Daoy (cell line): ENCODE measurements at places on chromosomes 13 and 19. TPM values are rescaled to one million over a fixed set of nuclear protein-coding genes. Genes with fewer than 3 reads are reported as not detected.

GRCh38 chr13:83943530-83944279 lies 61.4 kb upstream of the SLITRK1 start:
- DNase-seq: no peak

GRCh38 chr19:18173572-18174288 lies at the start of gene IFI30:
Gene IFI30, plus strand, starts transcription at chr19:18173813. Its CDS starts 29 bp downstream, at chr19:18173842.
- peak; percentile 63 for DNase-seq

DNA sequence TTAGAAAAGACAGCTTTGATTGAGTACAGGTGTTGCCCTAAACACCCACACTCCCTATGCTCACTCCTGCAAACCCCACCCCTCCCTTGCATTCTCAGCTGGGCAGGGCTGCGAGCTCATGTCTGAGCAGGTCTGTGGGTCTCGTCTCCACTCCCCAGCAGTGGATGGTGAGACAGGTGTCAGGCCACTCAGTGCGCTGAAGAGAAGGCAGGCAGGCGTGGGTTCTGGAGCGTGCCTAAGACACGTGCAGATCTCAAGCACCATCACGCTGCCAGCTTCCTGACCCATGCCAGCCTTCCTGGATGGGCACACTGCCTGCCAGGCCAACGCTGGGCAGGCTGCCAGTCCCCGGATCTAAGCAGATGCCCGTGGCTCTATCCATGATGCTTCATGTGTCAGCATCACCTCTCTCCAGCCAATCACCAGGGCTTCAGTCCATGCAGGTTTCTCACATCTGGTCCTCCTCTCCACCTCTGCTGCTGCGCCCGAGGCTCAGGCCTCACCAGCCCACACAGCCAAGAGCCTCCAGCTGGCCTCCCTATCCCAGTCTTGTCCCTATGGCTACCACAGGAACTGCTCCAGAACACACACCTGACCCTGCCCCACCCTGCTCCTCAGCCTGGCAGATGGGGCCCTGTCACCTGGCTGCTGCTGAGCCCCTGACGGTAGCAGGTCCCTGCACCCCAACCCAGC lies 42.6 kb downstream of the EPS15L1 start:
- no peak for DNase-seq

- DNase-seq: no peak
Measured at GRCh38 chr13:47680748-47681147, 320.3 kb downstream of the SUCLA2 start.

DNA sequence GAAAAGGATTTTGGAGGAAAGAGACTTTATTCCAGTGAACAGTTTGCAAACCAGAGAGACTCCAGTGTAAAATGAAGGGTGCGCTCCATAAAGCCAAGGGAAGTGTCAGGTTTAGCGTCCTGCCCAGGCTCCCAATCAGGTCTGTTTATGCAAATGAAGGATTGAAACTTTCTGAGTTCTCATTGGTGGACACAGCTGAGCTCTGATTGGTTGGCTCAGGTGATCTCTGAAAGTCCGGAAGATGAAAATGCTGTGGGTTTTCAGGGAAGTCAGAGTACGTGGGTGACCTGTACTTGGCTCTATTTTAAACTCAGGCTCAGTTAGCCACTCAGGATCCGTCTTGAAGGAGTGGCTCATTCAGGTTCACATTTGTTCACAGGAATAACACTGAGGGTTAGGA lies 28.7 kb upstream of the CD33 start:
- DNase-seq: no peak

- DNase-seq: peak; percentile 97
Measured at GRCh38 chr19:51742789-51743188, 8.9 kb downstream of the FPR1 start.

DNA sequence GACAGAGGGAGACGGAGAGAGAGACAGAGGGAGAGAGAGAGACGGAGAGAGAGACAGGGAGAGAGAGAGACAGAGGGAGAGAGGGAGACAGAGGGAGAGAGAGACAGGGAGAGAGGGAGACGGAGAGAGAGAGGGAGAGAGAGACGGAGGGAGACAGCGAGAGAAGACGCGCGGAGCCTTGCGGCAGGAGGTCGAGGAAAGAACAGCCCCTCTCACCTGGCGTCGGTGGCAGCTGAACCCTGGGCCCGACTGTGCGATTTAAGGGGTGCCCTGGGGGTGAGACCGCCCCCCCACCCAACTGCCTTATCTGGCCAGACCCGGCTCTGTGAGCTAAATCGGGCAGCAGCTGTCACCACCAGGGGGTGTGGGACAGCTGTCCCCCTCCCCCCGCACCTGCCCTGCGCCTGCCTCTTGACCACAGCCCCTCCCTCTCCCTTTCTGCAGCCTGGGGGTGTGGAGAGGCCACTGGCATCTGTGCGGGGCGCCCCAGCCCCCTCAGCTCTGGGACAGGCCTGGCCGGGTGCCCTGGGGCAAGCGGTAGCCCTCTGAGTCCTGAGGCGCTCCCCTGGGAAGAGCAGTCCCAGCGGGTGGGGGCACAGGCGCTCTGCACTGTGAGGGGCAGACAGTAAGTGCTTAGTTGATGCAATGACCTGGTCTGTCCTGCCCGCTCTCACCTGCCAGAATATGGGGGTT lies 10.8 kb downstream of the JOSD2 start:
- no peak for DNase-seq

- DNase-seq: no peak
Measured at GRCh38 chr19:19204181-19204580, 967 bp upstream of the NR2C2AP start.

- DNase-seq: peak; percentile 82
Measured at GRCh38 chr19:18023622-18024251, 15.8 kb downstream of the ARRDC2 start.

GRCh38 chr19:56217039-56217949 lies 15.2 kb downstream of the ZSCAN5C start:
- DNase-seq: peak; percentile 38

DNA sequence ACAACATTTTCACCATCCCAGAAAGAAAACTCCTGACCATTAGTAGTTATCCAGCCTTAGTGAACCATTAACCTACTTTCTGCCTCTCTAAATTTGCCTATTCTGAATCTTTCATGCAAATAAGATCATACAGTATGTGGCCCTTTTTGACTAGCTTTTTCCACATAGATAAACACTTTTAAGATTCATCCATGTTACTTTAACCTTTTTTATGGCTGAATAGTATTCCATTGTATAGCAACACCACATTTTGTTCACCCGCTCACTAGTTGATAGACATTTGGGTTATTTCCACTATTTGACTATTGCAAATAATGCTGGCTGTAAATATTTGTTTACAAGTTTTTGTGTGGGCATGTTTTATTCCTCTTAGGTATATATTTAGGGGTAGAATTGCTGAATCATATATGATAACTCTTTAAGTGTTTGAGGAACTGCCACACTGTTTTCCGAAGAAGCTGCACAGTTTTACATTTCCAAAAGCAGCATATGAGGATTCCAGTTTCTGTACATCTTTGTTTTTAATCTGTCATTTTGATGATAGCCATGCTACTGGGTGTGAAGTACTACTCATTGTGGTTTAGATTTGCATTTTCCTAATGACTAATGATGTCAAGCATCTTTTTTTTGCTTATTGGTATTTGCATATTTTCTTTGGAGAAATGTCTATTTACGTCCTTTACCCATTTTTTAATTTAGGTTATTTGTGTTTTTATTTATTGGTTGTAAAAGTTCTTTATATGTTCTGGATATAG lies 17.1 kb downstream of the COG6 start:
- no peak for DNase-seq

DNA sequence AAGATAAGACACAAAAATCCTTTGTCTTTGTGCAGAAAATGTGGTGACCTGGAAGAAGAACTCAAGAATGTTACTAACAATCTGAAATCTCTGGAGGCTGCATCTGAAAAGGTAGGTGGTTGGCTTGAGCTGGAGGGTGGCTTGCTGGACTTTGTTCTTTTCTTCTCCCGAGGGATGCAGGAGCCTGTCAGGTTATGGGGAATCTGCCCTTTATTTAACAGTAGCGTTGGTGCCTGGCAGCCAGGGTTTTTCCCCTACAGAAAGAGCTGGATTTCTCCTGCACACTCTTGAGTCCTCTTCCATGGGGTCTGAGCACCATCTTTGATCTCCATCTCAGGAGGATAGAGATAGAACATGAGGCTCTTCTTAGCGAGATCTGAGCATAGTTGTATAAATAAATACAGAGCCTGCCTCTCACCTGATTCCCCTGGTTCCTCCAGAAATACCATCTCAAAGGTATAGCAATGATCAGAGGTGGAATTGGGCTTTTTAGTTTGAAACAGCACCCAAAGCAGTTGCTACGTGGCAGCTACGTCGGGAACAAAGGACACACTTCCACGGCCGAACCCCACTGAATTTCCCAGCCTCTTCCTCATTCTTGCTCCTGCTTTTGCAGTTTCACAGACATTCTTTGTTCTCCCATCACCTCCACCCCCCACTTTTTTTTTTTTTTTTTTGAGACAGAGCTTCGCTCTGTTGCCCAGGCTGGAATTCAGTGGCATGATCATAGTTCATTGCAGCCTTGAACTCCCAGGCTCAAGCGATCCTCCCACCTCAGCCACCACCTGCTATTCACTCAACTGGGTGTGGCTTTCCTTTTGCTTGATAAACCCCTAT lies 12.9 kb downstream of the TPM4 start:
- DNase-seq: no peak

DNA sequence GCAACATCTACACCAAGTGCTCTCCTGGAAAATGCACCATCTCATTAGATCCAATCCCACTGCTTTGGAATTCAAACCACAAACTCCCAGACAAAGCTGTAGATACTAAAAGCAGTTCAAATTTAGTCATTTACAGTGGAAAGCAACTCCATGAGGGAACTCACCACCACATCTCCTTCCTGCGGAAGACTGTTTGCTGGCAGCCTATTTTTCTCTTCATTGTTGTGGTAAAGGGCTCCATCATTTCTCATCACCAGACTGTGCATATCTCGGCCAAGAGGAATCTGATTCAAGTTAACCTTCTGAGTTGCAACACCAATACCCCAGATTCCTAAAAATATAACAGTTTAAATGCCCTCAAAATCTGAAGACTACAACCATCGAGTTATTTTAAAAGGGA lies 8.4 kb downstream of the SPRYD7 start:
- no peak for DNase-seq

DNA sequence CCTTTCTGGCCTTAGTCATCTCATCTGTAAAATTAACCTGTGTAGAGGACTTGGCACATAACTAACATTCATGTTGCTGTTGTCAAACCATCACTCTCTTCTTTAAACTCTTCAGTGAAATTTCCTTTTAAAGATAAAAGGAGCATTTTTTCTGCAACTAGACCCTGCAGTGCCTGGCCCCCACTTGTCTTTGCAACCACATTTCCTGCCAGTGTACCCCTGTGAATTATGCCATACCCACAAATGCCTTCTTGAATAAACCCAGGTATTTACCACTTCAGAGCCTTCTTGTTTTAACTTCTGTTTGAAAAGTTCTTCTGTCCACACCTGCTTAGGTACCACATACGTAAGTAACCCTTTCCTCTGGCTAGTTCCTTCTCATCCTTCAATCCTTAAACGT lies 118.8 kb downstream of the CDK8 start:
- DNase-seq: no peak

DNA sequence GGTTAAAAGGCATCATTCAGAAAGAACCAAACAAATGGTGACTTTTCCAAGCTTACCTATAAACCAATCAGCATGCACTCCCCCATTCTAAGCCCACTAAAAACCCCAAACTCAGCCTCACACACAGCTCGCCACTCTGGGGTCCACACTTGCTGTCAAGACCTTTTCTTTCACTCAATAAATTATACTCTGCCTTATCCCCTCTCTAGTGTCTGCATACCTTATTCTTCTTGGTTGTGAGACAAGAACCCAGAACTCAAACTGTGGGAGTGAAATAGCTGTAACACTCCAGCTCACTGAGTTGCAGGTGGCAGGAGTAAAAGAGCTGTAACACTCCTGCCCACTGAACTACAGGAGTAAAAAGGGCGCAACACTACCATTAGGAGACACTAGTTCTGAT lies 559.0 kb downstream of the TBC1D4 start:
- DNase-seq: no peak

DNA sequence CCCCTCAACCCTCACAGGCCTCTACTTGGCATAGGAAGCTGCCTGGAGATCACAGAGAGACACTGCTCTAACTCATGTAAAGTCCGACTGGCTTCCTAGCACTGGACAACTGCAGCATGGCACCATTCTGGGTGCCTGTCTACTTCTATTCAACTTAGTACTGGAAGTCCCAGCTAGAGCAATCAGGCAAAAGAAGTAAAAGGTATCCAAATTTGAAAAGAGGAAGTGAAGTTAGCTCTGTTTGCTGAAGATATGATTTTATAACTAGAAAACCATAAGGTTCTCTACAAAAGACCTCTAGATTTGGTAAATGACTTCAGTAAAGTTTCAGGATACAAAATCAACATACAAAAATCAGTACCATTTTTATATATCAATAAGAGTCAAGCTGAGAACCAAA lies 1017.6 kb downstream of the PCDH9 start:
- no peak for DNase-seq

DNA sequence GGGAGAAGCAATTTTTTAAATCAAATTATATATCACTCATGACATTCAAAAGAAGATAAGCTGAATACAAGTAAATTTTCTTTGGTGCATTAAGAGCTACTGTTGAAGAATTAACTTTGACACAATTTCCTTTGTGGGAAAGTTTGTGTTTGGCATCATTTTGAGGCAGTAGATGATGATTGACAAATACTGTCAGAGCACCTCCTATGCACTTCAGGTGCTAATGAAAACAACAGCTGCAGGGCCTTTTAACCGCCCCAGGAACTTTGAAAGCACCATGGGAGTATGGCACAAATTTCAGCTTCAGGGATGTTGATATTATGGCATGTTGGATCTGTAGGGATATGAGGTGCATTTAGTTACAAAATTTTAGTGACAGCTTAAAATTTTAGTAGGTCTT lies 21.0 kb upstream of the DLEU7 start:
- DNase-seq: no peak

DNA sequence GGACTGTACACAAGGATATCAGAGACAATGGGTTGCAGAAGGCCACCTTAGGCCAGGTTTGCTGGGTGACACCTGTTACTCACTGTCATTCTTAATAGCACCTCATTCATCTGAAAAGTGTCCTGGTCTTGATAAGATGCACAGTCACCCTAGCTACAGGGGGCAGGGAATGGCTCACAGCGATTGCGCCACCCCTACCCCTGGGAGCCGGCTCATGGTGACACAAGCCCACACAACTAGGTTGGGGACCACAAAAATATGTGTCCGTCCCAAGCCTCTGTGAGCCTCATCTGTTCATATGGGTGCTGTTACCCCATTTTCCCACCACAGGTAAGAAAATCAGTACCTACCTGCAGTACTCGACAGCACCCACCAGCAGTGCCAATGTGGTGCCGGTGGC lies 23.4 kb downstream of the MED26 start:
- no peak for DNase-seq

GRCh38 chr13:106357198-106357597 lies 178.3 kb downstream of the EFNB2 start:
- DNase-seq: no peak

SYDE1 gene
- 33.0 and 38.6 TPM in 2 replicates for total RNA-seq

KLF1 gene
- total RNA-seq: not detected in 2 replicates

LGALS7 gene
- not detected in 2 replicates for total RNA-seq

KLK3 gene
- total RNA-seq: not detected in 2 replicates

KIR2DL1 gene
- not detected in 2 replicates for total RNA-seq

HAUS8 gene
- 11.5 and 17.5 TPM in 2 replicates for total RNA-seq

ARHGEF7 gene
- total RNA-seq: 8.8 and 12.6 TPM in 2 replicates

NCCRP1 gene
- 0.40 TPM in 1 of 2 replicates, not detected in the other for total RNA-seq

PNMA8A gene
- 4.4 and 4.6 TPM in 2 replicates for total RNA-seq

PRSS57 gene
- not detected in 2 replicates for total RNA-seq

BSPH1 gene
- not detected in 2 replicates for total RNA-seq

CA11 gene
- not detected in 2 replicates for total RNA-seq
